ENCODE measurements at places on chromosomes 5 and 9. TPM values are rescaled to one million over a fixed set of nuclear protein-coding genes. Genes with fewer than 3 reads are reported as not detected.

DNA sequence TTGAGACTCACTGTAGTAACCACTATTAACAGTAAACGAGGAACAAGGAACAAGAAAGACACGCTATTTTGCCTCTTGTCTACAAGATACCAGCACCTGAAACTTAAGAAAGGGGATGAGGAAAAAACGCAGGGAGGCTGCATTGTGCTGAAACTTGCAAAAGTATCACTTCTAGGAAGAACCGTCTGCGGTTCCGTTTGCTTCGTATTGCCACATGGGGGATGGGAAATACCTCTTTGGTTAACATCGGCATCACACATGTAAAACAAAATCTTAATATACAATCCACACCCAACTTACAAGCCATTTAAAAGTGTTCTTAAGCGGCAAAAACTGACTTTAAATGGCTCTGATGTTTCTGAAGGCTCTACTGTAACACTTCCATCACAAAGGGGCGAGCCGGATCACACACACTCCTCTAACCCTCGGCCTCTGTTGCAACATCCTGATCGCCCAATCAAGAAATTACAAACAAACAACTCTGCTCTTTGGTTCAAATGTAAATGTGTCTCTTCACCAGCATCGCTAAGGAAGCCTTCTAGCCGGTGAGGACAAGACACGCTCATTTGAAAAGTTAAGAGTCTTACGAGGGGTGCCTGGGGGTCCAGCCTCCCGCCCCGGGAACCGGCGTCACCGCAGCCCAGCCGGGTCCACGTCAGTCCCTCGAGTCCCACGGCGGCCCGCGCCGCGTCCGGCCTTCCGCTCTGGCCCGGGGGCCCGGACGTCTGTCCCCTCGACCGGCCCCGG lies 621 bp downstream of the SEC16A start:
- DNase-seq = no peak
- H3K36me3 ChIP-seq = no peaks in the 10 kb centered on the region
- peak overlapping the region; percentile 58 for H3K4me3 ChIP-seq
- peaks cover 16% of the 10 kb centered on the region for H3K4me1 ChIP-seq
- H3K27me3 ChIP-seq = no peaks in the 10 kb centered on the region

DNA sequence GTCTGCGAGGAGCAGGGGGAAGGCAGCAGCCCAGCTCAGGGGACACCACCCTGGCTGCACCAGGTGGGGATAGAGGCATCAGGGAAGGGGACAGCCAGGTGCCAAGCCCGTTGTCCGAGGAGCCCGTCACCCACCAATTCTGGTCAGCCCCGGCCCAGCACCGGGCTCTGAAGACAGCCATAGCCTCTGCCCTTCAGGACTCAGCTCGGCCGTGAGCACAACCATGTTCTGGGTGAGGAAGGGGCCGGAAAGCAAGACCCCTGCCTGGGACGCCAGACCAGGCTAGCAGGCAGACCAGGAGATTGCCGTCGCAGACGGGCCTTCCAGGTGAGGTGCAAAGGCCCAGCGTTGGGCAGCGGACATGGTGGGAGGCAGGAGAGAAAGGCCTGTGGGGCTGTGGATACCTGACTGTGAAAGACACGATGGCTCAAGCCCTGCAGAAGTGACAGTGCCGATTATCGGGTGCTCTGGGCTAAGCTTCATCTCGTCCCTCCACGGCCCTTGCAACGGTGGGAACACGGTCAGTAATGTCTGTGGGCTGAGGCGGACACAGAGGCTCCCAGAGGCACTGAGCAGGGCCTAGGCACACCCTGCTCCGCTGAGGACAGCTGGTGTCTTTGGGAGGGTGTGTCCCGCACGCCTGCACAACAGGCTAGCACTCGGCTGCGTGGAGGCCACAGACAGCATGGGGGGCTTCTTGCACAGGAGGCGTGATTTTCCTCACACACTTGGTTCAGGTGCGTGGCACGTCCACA lies 36.5 kb downstream of the DBH start:
- H3K27me3 ChIP-seq = no peaks in the 10 kb centered on the region
- no peaks in the 10 kb centered on the region for H3K36me3 ChIP-seq
- no peak for DNase-seq
- no peak overlapping the region for H3K27ac ChIP-seq

The PCDHB6 gene
- 1.2 TPM for total RNA-seq

The NPR2 gene
- total RNA-seq = 36.9 TPM

DNA sequence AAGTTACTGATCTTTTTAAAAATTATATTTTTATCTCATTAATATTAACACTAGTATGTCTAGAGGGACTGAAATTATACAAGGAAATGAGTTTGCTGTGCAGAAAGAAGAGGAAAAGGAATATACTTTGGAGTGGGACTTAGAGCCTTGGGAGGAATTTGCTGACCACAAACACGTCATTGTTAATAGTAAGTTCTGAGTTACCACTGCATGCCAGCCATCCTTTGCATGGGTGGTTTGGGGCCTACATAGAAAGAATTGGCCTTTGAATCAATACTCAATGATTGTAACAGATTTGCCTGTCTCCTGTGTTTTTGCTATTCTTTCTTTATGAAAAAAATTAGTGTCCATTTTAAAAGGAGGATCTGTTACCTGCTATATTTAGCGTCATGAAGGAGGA lies 232.6 kb upstream of the TNC start:
- DNase-seq = no peak
- no peaks in the 10 kb centered on the region for H3K4me1 ChIP-seq
- H3K36me3 ChIP-seq = no peaks in the 10 kb centered on the region
- H3K4me3 ChIP-seq = no peak overlapping the region
- H3K27me3 ChIP-seq = no peaks in the 10 kb centered on the region
- H3K27ac ChIP-seq = no peak overlapping the region

GRCh38 chr9:70588381-70588780 lies 173.9 kb upstream of the KLF9 start:
- no peak for DNase-seq
- H3K4me3 ChIP-seq = no peak overlapping the region
- no peaks in the 10 kb centered on the region for H3K27me3 ChIP-seq
- peak overlapping the region; percentile 96 for H3K27ac ChIP-seq
- H3K36me3 ChIP-seq = no peaks in the 10 kb centered on the region

DNA sequence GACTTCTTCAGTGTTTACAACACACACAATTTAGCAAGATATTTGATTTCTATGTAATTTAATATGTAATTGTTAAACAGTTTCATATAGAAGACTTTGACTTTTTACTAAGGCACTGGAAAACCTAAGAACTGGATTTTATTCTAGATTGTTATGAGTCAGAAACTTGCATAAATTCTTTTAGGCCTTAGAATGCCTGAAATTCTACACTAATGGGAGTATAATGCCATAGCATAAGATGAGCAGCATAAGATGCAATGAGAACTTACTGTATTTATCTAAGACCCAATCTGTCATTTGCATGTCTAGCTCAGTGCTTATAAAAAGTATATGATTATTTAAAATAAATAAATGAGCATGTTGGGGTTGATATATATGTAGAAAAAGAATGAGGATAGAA lies 285.2 kb downstream of the CDH12 start:
- H3K4me3 ChIP-seq = no peak overlapping the region
- no peak overlapping the region for H3K27ac ChIP-seq
- DNase-seq = no peak
- no peaks in the 10 kb centered on the region for H3K36me3 ChIP-seq

DNA sequence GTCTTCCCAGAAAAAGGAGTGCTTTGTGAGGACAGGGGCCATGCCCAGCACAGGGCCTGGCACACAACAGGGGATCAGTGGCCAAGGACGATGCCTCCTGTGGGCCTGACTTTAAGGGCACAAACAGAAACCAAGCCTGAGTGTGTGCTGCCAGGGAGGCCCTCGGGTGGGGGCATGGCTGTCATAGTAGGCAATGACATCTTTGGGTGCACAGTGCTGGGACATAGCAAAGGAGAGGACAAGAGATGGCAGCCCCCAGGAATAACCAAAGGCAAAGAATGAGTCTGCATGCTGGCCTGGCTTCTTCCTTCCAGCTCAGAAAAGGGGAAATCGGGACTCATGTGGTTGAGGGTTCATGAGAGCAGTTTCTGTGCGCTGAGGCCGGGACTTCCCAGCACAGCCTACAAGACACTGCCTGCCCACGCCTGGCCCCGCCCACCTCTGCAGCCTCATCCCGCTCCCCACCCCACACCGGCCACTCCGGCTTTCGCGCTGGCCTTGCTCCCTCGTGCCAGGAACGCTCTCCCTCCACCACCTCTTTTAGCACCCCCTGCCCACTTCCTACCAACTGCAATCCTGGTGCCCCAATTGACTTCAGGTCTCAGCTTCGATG lies 13.8 kb upstream of the LHX2 start:
- no peak overlapping the region for H3K4me3 ChIP-seq
- peaks cover 68% of the 10 kb centered on the region for H3K27me3 ChIP-seq
- no peaks in the 10 kb centered on the region for H3K36me3 ChIP-seq
- no peak for DNase-seq
- H3K4me1 ChIP-seq = peaks cover 4% of the 10 kb centered on the region

The TESK1 gene
- total RNA-seq = 59.7 TPM

- H3K27ac ChIP-seq = no peak overlapping the region
- H3K4me1 ChIP-seq = no peaks in the 10 kb centered on the region
- H3K27me3 ChIP-seq = no peaks in the 10 kb centered on the region
These were observed 35.3 kb upstream of the KCNV2 start for GRCh38 chr9:2681981-2682380.

The HBEGF gene
- total RNA-seq = 6.8 TPM

- no peak for DNase-seq
- no peaks in the 10 kb centered on the region for H3K36me3 ChIP-seq
- no peaks in the 10 kb centered on the region for H3K27me3 ChIP-seq
- no peak overlapping the region for H3K27ac ChIP-seq
These were observed 211.6 kb downstream of the MAPKAP1 start for GRCh38 chr9:125495172-125496119.

The CARD6 gene
- total RNA-seq = 11.5 TPM

DNA sequence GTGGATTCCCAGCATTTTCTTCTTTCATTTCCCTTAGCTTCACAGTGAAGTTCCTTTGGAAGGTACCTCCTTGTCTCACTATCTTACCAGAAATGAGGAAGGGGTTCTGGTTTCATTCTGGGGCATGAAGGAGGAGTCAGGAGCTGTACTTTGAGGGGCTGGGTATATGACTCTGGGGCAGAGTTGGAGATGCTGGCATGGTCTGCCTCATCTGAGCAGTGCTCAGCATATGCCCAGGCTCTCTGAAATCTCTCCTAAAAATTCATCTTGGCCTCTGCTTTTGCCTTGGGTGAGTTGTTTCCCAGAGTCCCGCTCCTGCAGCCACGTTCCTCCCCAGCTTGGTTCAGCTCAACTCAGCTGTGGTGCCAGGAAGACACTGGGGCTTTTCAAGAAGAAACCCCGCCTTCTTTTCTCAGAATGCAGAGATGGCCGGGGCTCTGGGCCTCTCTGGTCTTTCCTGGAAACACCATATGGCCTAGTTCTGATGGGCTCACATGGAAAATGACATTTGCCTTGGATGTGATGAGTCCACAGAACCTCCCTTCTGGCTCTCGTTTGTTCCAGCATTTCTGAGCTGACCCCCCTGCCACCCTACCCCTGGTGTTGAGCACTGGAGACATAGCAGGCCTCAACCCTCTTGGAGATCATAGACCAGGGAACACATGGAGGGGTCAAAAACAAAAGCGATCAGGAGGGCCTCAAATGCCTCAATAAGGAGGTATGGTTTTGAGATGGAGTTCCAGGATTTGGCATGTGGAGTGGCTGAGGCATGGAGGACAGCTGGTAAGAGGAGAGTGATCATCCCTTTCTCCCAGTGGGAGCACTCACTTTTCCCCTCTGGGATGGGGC lies 12.0 kb upstream of the TGFBR1 start:
- H3K4me1 ChIP-seq = no peaks in the 10 kb centered on the region
- no peak overlapping the region for H3K4me3 ChIP-seq
- H3K27me3 ChIP-seq = no peaks in the 10 kb centered on the region
- H3K36me3 ChIP-seq = no peaks in the 10 kb centered on the region
- no peak for DNase-seq
- no peak overlapping the region for H3K27ac ChIP-seq

The SOX30 gene
- total RNA-seq = not detected

DNA sequence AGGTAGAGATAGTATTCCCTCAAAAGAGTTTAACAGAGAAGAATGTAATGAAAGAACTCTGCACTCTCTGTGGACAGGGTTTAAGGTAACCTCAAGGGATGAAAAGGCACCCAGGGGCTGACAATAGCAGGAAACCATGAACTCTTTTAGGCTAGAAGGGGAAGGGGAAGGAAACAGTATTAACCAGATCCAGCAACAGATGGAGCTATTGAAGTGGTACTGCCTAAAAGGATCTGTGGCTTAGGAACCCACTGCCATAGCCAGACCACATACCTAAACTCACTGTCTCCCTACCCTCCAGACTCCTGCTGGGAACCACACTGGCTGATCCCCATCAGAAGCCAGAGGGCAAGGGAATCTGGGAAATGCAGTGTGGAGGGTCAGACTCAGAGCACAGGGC lies 35.5 kb downstream of the PLGRKT start:
- H3K4me3 ChIP-seq = no peak overlapping the region
- H3K27ac ChIP-seq = no peak overlapping the region
- DNase-seq = no peak
- H3K36me3 ChIP-seq = no peaks in the 10 kb centered on the region
- H3K27me3 ChIP-seq = no peaks in the 10 kb centered on the region

GRCh38 chr5:5494489-5495402 lies 72.3 kb downstream of the ICE1 start:
- H3K27me3 ChIP-seq = no peaks in the 10 kb centered on the region
- peaks cover 6% of the 10 kb centered on the region for H3K4me1 ChIP-seq
- no peaks in the 10 kb centered on the region for H3K36me3 ChIP-seq
- peak; percentile 52 for DNase-seq
- H3K27ac ChIP-seq = no peak overlapping the region
- peak overlapping the region; percentile 15 for H3K4me3 ChIP-seq

The NMUR2 gene
- total RNA-seq = not detected

The OR2V2 gene
- not detected for total RNA-seq

DNA sequence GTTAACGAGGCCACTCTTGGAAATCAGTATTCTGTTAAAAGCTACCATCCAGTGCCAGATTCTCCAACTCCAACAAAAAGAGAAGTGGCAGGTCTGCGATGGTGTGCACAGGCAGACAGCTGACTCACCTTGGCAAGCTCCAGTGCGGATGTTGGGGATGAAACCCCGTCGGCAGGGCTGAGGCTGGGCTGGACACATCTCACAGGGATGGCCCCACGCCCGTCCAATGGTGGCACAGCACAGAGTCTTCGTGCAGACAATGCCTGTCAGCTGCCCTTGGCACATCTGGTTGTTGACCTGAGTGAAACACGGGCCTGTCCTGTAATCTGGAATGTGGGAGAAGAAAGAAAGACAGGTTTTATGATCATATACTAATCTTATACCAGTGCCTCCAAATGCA lies 73.4 kb downstream of the FBN2 start:
- no peaks in the 10 kb centered on the region for H3K4me1 ChIP-seq
- no peaks in the 10 kb centered on the region for H3K36me3 ChIP-seq
- no peaks in the 10 kb centered on the region for H3K27me3 ChIP-seq
- no peak overlapping the region for H3K4me3 ChIP-seq
- H3K27ac ChIP-seq = no peak overlapping the region

GRCh38 chr5:178516504-178517235 lies 73.5 kb downstream of the COL23A1 start:
- no peak for DNase-seq
- no peak overlapping the region for H3K27ac ChIP-seq
- H3K4me1 ChIP-seq = no peaks in the 10 kb centered on the region
- no peaks in the 10 kb centered on the region for H3K27me3 ChIP-seq
